ENCODE measurements at places on chromosomes 1 and 21.

- peak; percentile 13 for DNase-seq
These were observed 646 bp downstream of the MAPKAPK2 start for GRCh38 chr1:206685334-206685768.

GRCh38 chr1:186374303-186375151 is 526 bp downstream of the TPR start:
- peak; percentile 8 for DNase-seq

DNA sequence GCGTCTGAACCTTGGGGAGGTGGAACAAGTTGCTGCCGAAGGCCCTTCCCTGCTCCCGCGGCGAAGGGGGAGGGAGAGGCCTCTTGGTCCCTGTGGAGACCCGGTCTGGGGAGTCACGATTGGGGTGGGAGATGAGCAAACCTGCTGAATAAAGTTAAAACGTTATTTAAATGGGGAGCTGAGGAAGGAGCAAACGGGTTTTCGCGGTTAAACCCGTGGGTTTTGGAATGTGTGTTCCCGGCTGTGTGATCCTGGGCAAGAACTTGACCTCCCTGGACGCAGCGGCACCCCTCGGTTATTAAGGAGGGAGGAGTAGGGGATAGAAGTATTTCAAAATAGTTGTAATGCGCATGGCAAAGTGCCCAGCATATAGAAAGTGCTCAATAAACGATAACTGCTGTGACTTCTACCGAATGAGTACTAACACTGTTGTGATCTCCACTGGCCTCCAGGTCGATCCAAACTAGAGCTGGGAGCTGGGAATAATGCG is 3.4 kb downstream of the FAM110D start:
- no peak for DNase-seq

DNA sequence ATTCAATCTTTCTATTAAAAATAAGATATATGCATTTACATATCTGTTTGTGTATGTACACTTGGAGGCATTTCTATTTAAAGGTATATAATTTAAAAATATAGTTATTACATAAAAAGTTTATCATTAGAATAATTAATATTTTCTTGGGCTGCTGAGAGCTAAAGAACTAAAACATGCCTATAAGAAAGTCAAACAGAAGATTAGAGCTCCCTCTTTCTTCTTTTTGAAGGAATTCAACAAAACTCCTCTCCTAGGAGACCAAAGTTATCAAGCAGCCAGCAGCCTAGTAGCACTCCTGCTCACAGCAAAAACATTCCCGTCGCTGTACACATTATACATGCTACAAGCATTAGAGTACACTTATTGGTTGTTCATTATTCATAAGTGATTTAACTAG is 216.4 kb downstream of the VAV3 start:
- DNase-seq: no peak

GRCh38 chr1:155244368-155245162 is 10.7 kb downstream of the ENTREP3 start:
- peak; percentile 73 for DNase-seq

DNA sequence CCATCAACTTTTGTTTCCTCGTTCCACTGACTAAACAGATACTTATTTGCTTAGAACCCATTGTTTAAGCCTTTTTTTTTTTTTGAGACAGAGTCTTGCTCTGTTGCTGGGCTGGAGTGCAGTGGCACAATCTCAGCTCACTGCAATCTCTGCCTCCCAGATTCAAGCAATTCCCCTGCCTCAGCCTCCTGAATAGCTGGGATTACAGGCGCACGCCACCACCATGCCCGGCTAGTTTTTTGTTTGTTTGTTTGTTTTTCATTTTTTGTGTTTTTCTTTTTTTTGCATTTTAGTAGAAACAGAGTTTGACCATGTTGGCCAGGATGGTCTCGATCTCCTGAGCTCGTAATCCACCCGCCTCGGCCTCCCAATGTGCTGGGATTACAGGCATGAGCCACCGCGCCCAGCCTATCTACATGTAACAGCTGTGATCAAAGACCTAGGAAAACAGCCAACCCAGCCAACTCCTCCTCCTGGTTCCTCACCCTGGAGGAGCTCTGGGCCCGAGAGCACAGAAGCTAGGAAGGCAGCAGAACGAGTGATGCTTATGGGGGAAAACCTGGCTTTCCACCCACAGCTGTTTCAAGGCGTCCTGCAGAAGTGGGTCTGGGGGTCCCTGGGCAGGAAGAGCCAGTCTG is 32.9 kb downstream of the KCNN3 start:
- no peak for DNase-seq

- no peak for DNase-seq
These were observed 8.6 kb downstream of the ACOT7 start for GRCh38 chr1:6384962-6385361.

DNA sequence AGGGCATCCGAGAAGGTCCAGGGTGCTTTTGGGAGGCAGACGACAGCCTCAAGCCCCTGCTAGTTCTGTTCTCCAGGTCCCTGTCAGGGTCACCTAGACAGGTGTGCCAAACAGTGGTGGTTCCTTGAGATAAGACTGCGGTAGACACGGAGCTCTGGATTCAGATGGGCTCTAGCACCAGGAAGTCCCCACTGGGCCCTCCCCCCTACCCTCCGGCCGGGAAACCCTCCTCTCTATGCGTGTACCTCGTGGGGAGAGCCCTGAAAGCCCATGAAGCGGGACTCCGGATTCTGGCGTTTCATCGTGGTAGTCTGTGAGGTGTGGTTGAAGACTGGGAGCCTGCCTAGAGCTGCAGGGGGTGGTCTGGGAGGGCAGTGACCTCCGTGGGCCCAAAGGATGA is 2.1 kb upstream of the KCNA2 start:
- no peak for DNase-seq

GRCh38 chr1:165893507-165893906 is 66.1 kb downstream of the UCK2 start:
- DNase-seq: no peak

DNA sequence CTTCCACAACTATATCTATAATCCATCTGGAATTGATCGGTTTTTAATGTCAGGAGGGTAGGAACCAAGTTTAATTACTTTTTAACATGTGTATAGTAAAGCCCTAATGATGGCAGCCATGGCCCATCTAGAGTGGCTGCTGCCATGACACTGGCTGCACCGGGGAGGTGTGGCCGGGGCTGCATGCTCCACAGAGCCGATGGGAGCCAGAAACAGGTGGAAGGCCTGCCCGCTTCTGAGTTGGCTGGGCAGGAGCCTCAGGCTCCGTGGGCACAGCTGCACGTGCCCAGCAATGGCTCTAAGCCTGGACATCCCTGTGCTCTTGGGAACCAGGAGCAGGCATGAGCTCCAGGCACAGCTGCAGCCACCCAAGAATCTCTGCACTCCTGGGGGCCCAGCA is 73.0 kb downstream of the GBP6 start:
- DNase-seq: no peak

DNA sequence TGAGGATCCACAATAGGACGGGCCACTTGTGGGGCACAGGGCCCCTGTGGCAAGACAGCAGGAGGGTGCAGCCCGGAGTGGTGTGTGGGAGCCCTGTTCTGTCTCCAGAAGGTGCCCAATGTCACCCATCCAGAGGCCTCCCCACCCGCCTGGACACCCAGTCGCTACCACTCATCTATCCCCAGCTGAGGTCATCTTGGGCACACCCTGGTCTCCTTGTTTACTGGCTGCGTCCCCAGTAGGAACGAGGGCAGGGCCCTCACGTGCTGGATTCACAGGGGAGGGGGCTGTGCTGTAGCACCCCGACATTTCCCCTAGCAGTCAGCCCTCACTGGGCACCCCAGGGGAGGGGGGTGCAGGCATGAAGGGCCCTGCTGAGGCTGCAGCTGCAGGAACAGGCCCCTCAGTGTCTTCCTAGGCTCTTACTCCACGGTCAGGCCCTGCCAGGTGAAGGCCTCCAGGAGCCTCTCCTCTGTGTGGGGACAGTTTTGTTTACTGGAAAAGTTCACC is 2.3 kb upstream of the TNNT2 start:
- no peak for DNase-seq

DNA sequence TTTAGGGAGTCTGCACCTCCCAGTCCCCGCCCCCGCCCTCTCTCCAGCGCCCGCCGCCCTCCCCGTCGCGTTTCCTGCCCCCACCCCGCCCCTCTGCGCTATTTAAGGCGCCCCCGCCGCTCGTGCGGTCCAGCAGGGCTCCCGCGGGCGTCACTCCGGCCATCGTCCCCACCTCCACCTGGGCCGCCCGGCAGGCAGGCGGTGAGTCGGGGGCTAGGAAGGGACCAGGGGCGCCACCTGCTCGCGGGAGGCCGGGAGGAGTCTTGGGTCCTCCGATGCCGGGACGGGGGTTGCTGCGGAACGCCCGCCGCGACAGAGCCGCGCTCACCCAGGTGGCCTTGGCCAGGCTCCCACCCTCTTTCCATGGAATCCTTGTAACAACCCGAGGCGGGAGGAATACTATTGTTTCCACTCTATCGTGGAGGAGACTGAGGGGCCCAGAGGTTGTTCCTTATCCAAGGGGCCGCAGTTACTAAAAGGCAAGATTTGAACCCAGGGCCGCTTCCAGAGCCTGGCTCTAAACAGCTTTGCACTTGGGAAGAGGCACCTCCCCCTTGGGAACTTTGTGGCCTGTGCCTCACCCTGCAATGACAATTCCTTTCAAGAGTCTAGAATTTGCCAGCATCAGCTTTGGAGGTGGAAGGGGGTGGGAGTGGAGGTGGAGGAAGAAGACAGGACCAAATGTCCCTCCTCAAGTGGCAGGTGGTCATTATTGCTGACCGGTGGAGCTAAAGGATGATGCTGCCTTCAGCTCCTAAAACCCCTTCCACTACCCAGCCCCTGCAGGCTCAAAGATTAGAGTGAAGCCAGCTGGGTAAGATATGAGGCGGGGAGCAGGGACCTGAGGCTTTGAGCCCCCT is at the start of gene GJA4:
Gene GJA4, plus strand, starts transcription at position 132 of the 860 bp plus-strand sequence. CDS start 1,215 bp downstream, outside the sequence.
- DNase-seq: no peak

- no peak for DNase-seq
These were observed 8.0 kb downstream of the SMAP2 start for GRCh38 chr1:40381268-40382107.

DNA sequence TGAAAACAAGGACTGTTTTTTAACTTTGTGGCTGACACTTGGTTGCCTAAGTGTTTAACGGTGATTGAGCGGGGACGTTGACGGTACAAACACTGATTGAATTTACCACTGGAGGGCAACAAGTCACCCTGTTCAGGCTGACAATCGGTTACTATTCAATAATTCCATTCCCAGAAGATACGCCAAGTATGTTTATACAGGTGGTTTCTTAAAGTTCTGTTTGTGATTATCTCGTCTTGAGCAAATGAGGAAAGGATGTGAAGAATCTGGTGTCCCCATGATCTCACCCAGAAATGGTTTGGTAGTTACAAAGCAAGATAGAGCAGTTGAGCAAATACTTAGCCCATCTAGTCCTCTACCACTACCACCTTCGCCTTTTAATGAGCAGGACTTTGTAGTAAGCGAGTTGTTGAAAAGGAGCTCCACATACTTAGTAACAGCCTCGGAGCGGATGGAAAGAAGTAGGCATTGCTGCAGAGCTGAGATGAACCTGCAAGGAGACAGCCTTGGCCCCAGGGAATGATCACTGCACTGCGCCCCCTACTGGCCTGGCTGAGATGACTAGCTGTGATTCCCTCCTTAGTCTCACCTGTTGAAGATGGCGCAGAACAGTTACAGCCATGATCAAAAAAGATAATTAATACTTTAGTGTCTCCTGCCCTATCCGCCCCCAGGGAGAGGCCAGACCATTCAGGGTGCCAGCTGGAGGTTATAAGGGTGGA is 36.3 kb downstream of the IFNAR1 start:
- peak; percentile 89 for DNase-seq

- DNase-seq: no peak
These were observed 21.9 kb downstream of the MCOLN2 start for GRCh38 chr1:84975035-84975434.

GRCh38 chr1:110316735-110317134 is 22.4 kb upstream of the RBM15 start:
- DNase-seq: no peak

- DNase-seq: no peak
These were observed 8.2 kb downstream of the PTPRC start for GRCh38 chr1:198647055-198647454.

- DNase-seq: peak; percentile 49
These were observed at the start of gene TMEM69 for GRCh38 chr1:45687754-45688740. Gene TMEM69 (plus strand): TSS chr1:45688181. CDS start chr1:45691069, 2,888 bp downstream.

DNA sequence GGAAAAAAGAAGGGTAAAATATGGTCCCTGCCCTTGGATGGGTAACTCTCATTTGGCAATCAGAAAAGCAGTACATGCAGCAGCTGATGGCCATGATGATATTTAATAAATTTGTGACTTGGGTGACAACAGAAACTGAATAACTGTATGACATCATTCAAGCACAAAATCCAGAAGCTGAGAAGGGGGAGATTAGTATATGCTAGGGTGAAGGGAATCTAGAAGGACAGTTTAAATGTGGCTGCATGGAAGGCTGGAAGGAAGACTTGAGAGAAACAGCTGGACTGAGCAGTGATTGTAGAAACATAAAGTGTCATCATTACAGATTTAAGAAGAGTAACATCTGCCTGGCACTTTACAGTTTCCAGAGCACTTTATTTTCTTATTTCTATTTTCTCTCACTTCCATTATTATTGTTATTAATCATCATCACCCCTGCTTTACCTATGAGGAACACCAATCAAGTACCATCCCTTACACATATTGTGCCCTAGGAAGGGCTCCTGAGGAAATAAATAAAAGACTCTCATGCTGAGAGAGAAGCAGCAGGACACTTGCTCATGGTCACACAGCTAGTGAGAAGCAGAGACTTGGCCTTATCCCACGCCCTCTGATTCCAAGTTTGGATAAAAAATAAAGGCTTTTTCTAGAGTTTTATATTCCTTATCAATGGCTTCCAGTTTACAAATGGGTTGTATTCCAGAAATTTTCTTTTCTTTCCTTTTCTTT is 207.2 kb downstream of the PBX1 start:
- no peak for DNase-seq

DNA sequence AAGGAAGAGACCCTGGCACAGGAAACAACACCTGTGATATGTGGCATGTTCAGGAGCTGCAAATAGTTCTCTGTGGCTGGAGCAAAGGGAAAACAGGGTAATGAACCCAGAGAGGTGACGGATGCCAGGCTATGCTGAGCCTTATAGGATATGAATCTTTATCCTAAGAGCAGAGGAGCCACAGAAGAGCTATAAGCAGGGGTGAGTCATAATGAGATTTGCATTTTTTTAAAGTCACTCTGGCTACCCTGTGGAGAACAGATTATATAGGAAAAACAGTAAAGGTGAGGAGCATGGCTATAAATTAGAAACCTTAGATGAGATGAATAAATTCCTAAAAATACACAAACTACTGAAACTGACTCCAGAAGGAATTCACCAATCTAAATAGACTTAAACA is 12.8 kb upstream of the MPL start:
- DNase-seq: no peak

All from stimulated activated CD4-positive, alpha-beta T cell treated with anti-CD3 and anti-CD28 coated beads, Interleukin-1b, Interleukin-23, amount 100 ng/mL, for 4 hours (primary cell).